ENCODE measurements at places on chromosomes 5 and 9.

DNA sequence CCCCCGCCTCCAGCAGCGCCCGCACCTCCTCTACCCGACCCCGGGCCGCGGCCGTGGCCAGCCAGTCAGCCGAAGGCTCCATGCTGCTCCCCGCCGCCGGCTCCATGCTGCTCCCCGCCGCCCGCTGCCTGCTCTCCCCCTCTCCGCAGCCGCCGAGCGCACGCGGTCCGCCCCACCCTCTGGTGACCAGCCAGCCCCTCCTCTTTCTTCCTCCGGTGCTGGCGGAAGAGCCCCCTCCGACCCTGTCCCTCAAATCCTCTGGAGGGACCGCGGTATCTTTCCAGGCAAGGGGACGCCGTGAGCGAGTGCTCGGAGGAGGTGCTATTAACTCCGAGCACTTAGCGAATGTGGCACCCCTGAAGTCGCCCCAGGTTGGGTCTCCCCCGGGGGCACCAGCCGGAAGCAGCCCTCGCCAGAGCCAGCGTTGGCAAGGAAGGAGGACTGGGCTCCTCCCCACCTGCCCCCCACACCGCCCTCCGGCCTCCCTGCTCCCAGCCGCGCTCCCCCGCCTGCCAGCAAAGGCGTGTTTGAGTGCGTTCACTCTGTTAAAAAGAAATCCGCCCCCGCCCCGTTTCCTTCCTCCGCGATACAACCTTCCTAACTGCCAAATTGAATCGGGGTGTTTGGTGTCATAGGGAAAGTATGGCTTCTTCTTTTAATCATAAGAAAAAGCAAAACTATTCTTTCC, 19.3 kb downstream of the CDKN2A start:
- DNase-seq = no peak

DNA sequence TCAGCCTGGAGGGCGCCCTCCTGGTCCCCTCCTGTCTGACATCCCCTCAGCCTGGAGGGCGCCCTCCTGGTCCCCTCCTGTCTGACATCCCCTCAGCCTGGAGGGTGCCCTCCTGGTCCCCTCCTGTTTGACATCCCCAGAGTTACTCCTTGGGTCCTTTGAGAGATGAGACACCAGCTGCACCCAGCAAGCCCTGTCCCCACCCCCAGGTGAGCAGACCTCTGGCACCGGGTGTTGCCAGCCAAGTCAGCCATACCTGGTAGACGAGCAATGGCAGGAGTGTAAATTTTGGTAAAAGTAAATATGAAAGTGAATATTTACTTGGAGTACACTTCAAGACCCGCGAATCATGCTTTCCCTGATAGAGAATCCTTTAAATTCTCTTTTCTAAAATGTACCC, 25.4 kb downstream of the EXOC3 start:
- no peak for DNase-seq

GRCh38 chr9:121884057-121884541, 209.0 kb downstream of the TTLL11 start:
- DNase-seq = no peak

GRCh38 chr9:118336943-118337330, 632.7 kb downstream of the TLR4 start:
- no peak for DNase-seq

DNA sequence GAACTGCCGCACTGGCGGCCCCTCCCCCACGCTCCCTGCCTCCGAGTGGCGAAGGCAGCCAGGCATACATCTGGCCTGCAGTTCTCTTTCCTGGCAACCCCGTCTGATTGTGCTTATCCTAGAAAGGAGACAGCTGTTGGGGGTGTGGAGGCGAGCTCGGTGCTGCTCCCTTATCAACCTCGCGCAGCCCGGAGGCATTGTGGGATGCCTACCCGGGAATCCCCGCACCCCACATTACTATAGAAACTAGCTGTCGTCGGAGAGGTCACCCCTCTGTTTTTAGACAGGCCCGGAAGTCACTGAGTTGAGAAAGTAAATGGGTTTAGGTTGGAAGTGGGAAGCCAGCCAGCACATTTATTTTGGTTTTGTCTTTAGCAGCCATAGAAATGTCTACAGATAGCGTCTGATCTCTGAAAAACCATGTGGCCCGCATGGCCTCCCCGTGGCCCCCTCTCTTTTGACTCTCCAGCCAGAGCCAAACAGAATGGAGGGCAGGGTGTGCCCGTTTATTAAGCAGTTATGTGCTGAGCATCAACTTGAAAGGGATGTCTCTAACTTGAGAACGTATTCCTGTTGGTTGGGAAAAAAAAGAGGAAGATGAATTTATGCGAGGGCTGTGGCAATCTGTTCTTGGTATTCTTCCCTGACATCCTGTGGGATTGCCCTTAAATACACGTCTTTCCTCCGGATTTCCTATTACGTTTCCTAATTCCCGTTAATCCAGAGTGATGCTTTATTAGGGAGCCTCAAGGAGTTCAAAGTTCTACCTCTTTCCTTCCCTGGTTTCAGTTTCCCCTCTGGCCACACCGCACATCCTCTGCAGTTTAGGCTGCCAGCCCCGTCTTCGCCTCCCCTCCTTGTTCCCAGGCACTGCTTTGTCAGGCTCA, 3.9 kb downstream of the STC2 start:
- DNase-seq = no peak

Measured in stimulated activated CD8-positive, alpha-beta memory T cell treated with anti-CD3 and anti-CD28 coated beads, Interleukin-4, amount 100 ng/mL, for 4 hours (primary cell).